ENCODE measurements at places on chromosomes 12 and 14.
A peak's percentile ranks its signal among the peaks of the same experiment; 100 is the strongest.

DNA sequence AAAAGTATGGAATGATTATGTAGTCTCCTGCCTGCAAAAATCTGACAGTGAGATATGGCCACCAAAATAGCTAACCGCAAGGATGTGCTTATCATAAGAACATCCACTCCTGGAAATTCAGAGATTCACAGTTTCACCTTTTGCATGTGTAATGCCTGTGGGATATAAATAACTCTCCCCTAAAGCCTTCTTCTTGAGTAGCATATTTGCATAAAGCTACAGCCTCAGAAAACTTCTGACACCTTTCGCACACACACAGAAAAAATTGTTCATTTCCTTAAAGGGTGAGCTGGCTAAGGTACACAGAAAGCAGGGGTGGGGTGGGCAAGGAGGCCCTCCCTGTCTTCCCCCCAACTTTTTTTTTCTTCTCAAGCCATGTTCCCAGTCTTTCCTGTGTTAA is 3.1 kb upstream of the IGF1 start:
- DNase-seq: no peak

GRCh38 chr14:23633160-23633701 is 2.9 kb upstream of the DHRS2 start:
- no peak for DNase-seq

- DNase-seq: no peak
These were observed 3.2 kb downstream of the OSBPL8 start for GRCh38 chr12:76556368-76556767.

GRCh38 chr14:104100171-104101085 is 14.9 kb downstream of the ASPG start:
- DNase-seq: no peak

DNA sequence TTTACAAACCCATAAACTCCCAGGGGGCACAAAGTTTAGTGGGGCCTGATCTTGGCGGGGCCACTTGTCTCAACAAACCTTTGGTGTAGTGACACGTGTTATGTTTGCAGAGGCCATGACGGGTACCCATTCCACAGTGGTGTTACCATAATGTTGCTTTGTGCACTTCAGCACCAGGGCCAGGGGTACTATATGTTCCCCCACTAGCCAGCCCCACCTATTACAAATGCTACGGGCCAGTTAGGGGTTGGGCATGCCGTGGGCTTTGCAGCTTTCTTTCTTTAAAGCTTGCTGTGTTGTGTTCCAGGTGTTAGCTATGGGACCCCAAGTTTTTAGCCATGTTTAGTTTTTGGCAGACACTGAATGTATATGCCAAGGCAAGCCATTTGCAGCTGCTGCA is 30.8 kb upstream of the G2E3 start:
- peak; percentile 21 for DNase-seq

- DNase-seq: no peak
These were observed 31.7 kb upstream of the A2M start for GRCh38 chr12:9147461-9147860.

- no peak for DNase-seq
These were observed 24.1 kb downstream of the PTGER2 start for GRCh38 chr14:52338051-52338681.

DNA sequence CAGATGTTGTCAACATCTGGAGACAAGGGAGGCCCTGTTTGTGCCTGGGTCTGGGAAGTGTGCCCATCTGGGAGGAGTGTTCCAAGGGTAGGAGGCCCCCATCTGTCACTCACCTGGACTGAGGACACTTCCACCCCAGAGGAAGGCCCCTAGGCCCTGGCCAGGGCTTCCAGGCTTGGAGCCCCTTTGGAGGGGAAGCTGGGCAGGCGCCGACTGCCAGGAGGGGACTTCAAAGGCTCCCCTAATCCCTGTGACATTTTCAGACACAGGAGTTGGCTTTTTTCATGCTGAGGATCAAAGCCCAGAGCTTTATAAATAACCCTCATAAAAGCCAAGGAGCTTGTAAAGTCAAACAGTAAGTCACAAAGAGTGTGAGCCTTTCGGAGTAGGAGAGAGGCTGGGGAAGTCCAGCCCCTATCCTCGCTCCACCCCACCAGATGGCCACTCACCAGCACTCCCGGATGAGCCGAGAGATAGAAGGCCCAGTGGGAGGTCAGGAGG is 17.6 kb upstream of the FAM222A start:
- DNase-seq: no peak

- DNase-seq: no peak
These were observed 89.2 kb downstream of the NTS start for GRCh38 chr12:85963326-85963725.

- peak; percentile 81 for DNase-seq
These were observed 44.7 kb downstream of the TCHP start for GRCh38 chr12:109944561-109945359.

GRCh38 chr12:45622210-45622937 is 107.1 kb upstream of the ARID2 start:
- DNase-seq: no peak

DNA sequence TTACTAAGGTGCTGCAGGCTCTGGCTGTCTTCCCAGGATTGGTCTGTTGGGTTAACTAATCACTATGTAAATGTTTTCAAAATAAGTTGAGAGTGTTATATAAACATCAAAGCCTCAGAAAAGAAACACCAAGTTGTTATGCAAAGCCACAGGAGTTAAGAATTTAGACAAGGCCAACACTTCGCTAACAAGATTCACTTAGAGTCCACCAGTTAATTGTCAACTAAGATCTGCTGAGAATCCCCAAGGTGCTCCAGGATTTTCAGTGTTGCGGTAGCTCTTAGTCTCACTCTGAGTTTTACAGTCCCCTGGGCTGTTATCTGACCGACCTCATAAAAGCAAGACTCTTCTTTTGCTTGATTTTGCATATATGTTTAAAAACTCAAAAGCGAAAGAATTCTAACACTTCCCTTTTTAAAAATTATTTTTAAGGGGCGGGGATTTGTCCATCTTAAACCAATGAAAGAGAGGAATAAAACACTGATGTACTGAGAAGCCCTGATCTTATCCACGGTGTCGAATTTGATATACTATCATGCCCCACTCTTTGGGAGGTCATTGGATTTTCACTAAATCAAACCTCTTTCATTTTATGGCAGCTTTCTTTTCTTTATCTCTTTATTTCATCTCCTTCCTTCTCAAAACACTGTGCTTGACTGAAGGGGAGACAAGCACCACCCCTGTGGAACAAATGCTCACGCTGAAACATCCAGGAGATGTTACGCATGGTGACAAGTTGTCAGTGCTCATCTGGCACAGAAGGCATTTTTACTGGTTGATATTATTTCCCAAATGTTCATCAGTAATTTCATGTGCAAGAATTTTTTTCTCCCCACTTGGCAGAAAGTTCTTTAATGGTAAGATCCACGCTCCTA is 7.0 kb downstream of the NIN start:
- no peak for DNase-seq

GRCh38 chr14:55921511-55921910 is 196.7 kb upstream of the PELI2 start:
- no peak for DNase-seq

GRCh38 chr12:13362260-13362841 is 165.8 kb downstream of the EMP1 start:
- peak; percentile 84 for DNase-seq

DNA sequence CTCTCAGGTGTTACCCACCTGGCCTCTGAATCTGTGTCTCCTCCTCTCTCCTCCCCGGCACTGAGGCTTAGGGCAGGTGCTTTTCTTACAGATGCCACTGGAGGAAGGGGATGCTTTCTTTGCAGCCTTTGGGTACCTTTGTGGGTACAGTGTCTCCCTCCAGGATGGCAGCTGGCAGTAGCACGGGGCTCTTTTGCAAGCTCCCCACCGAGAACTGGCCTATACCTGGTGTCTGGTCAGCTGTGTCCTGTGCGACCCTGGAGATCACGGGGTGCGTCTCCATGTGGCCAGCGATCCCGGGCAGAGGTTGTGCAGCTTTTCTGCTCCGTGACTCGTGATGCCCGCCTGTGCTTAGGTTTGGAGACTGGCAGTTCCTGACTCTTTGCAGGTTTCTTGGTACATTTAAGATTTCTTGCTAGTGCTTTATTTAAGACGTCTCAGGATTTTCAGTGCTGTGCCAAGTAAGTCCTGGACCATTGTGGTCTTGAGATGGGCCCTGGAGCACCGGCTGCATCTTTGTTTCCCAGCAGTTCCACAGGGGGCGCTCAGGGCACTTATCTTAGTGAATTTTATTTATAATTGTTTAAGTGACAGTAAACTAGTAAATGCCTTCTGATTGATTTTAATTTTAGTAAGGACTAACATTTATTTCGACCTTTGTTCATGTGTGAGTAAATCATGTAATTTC is 68.9 kb downstream of the DDX51 start:
- DNase-seq: no peak

Data from iPS-NIHi11 (cell line).